ENCODE measurements at places on chromosomes 2 and 18. TPM values are rescaled to one million over a fixed set of nuclear protein-coding genes. Genes with fewer than 3 reads are reported as not detected.

TUBB8B gene
- not detected for polyA plus RNA-seq

MALT1 gene
- 6.4 TPM for polyA plus RNA-seq

SCYGR5 gene
- not detected for polyA plus RNA-seq

C1GALT1C1L gene
- 0.46 TPM for polyA plus RNA-seq

COL5A2 gene
- polyA plus RNA-seq: 22.0 TPM
